ENCODE measurements at places on chromosomes 16 and 17.

DNA sequence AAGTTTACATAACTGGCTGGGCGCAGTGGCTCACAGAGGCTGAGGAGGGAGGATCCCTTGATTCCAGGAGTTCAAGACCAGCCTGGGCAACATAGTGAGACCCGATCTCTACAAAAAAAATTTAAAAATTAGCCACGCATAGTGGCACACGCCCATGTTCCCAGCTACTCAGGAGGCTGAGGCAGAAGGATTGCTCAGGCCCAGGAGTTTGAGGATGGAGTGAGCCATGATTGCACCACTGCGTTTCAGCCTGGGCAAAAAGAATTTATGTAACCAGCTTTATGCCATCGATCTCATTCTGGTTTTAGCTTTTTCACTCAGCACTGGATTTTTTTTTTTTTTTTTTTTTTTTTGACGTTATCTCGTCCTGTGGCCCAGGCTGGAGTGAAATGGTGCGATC, 9.1 kb upstream of the CD300E start:
- no peak for DNase-seq

- DNase-seq: no peak
These were observed 175.7 kb downstream of the KCNJ2 start for GRCh38 chr17:70345061-70345460.

DNA sequence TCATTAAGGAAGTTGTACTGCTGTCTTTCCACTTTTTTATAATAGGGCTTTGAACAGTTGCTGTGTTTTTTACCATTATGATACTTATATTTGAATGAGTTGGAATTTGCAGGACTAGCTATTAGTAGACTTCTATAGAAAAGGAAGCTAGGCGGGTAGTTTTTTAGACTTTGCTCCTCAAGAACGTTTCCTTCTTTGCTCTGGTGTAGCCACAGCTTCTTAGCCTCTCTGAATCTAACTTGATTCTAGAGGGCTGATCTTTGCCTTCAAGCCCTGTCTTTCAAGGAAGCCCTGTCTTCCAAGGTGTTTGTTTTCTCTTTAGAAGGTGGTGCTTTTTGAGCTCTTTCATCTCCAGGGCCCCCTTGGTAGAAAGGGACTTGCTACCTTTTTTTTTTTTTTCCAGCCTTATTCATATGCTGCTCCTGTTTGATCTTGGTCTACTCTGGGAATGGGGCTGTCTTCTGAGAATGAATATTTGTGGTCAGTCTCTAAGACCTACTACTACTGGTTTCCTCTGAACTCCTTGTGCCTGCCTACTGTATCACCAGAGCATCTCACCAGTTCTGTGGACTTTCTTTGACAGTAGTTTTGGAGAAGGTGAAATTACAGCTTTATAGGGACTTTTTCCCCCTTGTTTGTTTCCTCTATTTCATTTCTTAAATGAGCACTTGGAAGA, 52.3 kb upstream of the RASL10B start:
- no peak for DNase-seq

DNA sequence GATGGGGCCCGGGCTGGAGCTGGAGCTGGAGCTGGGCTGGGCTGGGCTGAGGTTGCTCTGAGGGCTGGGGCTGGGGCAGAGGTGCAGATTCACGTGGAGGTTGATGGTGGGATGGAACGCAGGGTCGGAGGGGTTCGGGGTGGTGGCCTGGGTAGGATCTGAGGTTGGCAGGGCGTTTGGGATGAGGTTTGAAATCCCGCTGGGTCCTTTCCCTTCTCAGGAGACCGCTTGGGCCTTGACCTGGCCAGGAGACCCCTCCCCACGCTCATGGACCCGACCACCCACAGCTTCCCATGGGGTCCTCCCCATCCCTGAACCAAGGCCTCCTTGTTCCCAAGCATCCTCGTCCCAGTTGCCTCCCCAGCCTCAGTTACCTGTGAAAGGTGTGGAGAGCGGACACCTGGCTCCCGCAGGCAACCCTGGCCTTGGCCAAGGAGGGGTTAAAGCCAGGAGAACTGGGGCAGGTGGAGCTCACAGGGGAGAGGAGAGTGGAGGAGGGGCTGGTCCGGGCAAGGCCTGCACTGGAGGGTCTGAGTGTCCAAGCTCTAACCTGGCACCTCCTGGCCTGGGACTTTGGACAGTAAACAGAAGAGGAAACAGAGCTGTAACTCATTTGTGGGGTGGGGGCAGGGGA, at the start of gene ASGR2:
TSS of gene ASGR2 (minus strand) at position 582 of the 634 bp plus-strand sequence. CDS start 582 bp downstream, outside the sequence.
- DNase-seq: no peak

- DNase-seq: no peak
These were observed 2.6 kb upstream of the FDXR start for GRCh38 chr17:74875155-74875976.

- peak; percentile 89 for DNase-seq
These were observed 58.5 kb downstream of the HS3ST3B1 start for GRCh38 chr17:14359163-14360020.

DNA sequence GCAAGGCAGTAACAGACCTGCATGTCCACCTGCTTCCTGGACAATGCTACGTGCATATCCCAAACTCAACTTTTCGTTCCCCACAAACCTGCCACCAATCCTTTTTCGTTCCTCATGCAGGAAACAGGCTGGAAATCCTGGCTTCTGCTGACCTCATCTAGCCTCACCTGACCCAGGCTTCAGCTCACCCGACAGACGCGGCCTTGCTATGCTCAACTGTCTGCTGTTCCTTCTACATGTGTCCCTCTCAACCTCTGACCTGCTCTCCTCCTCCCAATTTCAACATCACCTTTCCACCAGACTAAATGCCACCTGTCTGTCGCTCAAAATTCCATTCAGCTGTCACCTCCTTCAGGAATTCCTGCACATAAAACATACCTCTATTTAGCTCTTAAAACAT, 44.5 kb downstream of the XPO6 start:
- no peak for DNase-seq

GRCh38 chr16:57422026-57422944, 17.7 kb downstream of the CCL17 start:
- peak; percentile 57 for DNase-seq

DNA sequence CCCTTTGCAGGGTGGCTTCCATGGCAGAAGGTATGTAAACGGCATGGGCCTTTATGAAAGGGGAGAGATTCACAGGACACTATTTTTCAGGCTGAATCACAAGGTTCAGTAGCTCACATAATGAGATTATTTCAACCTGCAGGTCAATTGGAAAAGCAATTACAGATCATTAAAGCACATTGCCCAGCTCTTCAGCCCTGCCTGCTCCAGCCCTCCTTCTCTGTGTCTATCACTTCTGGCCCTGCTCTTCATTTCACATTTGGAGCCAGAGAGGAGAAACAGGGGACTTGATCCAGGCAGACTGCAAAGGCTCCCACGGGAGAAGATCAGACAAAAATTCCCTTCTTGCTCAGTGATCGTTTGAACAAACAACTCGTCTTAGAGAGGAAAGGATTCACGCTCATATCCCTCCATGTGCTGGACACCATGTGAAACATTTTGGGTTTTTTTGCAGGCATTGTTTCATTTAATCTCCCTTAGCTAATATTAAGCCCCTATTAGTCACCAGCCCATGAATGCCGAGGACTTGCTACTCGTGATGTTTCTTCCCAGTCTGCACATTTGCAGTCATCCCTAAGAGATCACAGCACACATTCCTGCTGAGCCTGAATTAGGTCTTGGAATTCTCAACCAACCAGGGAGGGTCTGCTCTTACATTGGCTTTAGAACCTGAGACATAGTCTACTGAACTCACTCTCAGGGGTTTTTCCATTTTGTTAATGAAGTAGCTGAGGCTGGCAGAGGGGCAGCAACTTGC, 443.9 kb upstream of the CCL2 start:
- DNase-seq: no peak

- no peak for DNase-seq
These were observed 9.5 kb downstream of the LRRC36 start for GRCh38 chr16:67336116-67336515.
